GM23338 (cell line): ENCODE measurements at places on chromosomes 13 and 19. TPM values are rescaled to one million over a fixed set of nuclear protein-coding genes. Genes with fewer than 3 reads are reported as not detected.

The WDR88 gene
- not detected in 2 replicates for total RNA-seq

The CTXN1 gene
- 52.4 and 53.1 TPM in 2 replicates for total RNA-seq

The HSH2D gene
- 0.97 and 1.4 TPM in 2 replicates for total RNA-seq

The SHISA2 gene
- total RNA-seq, result 33.4 and 37.4 TPM in 2 replicates

The KLK11 gene
- total RNA-seq, result not detected in 2 replicates

The PABPC3 gene
- 0.58 and 1.2 TPM in 2 replicates for total RNA-seq

The LGALS4 gene
- 0.87 TPM in 1 of 2 replicates, not detected in the other for total RNA-seq

The STXBP2 gene
- 37.6 and 55.8 TPM in 2 replicates for total RNA-seq

The CEACAM4 gene
- not detected in 2 replicates for total RNA-seq

The TSEN34 gene
- 51.2 and 53.4 TPM in 2 replicates for total RNA-seq

DNA sequence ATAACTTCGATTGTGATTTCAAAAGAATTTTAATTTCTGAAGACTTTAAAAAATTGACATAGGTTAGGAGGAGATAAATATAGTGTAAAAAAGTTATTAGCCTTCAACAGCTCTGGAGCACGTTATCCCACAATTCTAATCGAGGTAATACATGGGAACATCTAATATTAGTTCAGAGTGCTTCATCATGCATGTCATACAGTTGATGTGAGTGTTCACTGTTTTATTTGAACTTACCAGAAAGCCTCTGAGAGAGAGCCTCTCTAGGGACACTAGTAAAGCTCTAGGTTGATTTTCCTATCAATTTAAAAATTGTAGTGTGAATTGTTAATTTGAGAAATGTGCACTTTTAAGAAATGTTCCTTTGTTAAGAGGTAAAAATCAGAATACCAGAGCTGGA is 140.4 kb downstream of the LMO7 start:
- H3K4me3 ChIP-seq, result no peak overlapping the region
- H3K4me1 ChIP-seq, result no peaks in the 10 kb centered on the region
- H3K27ac ChIP-seq, result no peak overlapping the region
- no peaks in the 10 kb centered on the region for H3K27me3 ChIP-seq

- peak overlapping the region; percentile 100 for H3K27ac ChIP-seq
- no peaks in the 10 kb centered on the region for H3K27me3 ChIP-seq
- DNase-seq, result no peak
- H3K36me3 ChIP-seq, result no peaks in the 10 kb centered on the region
- peak overlapping the region; percentile 85 for H3K4me3 ChIP-seq
- peaks cover 11% of the 10 kb centered on the region; the same call in 1 of the 2 replicates for H3K4me1 ChIP-seq
Measured at GRCh38 chr19:49453757-49454240, 774 bp downstream of the ALDH16A1 start.

- no peaks in the 10 kb centered on the region for H3K36me3 ChIP-seq
- H3K27ac ChIP-seq, result no peak overlapping the region
- H3K4me1 ChIP-seq, result peaks cover 5% of the 10 kb centered on the region; the same call in 1 of the 2 replicates
- peak overlapping the region; percentile 50 for H3K4me3 ChIP-seq
Measured at GRCh38 chr19:590396-590745, 690 bp downstream of the HCN2 start.

DNA sequence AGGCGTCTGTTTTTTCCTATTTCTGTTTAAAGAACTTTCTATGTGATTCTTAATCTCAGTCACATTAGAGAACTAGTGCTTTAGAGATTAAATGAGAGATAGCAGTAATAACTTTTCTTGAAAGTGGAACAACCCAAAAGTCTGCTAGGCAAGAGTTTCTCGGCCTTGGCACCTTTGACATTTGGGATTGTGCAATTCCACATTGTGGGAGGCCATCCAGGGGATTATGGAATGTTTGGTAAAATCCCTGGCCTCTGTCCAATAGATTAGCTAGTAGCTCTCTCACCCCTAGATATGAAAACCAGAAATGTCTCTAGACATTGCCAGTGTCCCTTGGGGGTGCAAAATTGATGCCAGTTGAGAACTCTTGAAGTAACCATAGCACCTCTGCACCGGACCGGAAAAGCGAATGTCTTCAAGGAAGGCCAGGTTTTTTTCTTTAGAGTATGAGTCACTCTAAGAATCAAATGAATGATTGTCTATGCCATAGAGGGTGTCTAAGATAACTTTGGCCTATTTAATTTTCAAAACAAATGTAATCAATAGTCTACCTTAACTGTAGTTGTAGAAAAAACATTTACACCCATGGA is 45.0 kb upstream of the IL17D start:
- no peak overlapping the region for H3K4me3 ChIP-seq
- no peak overlapping the region for H3K27ac ChIP-seq
- H3K4me1 ChIP-seq, result no peaks in the 10 kb centered on the region
- H3K27me3 ChIP-seq, result no peaks in the 10 kb centered on the region
- DNase-seq, result no peak

DNA sequence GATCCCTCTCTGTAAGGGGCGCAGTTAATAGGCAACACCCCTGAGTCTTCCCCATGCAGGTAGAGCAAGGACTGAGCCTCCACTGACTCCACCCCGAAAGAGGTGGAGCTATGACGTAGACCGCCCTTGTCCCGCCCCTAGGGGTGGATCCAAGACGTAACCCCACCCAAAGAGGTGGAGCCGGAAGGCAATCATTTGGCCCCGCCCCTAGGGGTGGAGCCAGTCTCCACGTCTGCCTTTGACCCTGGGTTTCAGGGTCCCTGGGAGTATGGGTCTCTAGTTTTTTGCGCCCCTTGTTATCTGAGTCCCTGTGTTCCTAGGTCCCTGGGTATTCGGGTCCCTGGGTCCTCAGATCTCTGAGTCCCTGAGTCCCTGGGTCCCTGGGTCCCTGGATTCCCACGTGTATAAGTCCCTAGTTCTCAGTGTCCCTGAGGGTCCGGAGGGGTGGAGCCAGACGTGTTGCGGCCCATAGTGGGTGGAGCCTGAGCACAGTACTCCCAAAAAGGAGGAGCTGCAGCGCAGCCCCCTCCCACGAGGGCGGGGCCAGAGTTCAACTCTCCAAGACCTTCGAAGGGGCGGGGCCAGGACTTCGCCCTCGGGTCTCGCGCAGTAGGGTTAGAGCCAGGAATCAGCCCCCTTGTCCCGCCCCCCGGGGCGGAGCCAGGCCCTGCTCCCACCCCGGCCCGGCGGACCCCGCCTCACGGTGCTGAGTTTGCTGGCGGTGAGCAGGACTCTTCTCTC is 5.3 kb downstream of the DENND1C start:
- peaks cover 1% of the 10 kb centered on the region for H3K4me1 ChIP-seq
- peaks cover 14% of the 10 kb centered on the region for H3K27me3 ChIP-seq
- H3K4me3 ChIP-seq, result peak overlapping the region; percentile 56

- DNase-seq, result no peak
- H3K36me3 ChIP-seq, result no peaks in the 10 kb centered on the region
- no peak overlapping the region for H3K27ac ChIP-seq
- H3K4me1 ChIP-seq, result peaks cover 43% of the 10 kb centered on the region
- peak overlapping the region; percentile 55; the same call in 1 of the 2 replicates for H3K4me3 ChIP-seq
Measured at GRCh38 chr13:78610381-78610883, 7.1 kb upstream of the POU4F1 start.

- H3K27me3 ChIP-seq, result no peaks in the 10 kb centered on the region
- H3K4me3 ChIP-seq, result no peak overlapping the region
- H3K27ac ChIP-seq, result peak overlapping the region; percentile 83
- DNase-seq, result no peak
Measured at GRCh38 chr19:8481201-8481600, 21.2 kb downstream of the PRAM1 start.

DNA sequence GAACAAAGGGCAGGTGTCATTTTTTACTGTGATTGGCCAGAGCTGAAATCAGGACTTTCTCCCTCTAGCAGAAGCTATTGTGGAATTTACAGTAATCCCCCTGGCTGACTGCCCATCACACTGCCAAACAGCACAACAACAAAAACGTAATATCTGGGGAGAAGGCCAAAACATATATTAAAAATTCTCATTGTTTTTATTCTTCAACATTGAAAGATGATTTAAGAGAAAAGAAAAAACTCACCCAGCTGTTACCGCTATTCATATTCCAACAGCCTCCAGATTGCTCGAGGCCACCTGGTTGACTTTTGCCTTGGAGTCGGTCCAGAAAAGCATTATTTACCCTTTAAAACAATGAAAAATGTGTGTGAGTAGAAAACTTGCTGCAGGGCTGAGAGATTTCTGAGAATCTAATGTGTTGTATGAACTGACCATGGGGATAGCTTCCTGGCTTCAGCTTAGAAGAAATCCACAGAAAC is 97.2 kb downstream of the EPSTI1 start:
- H3K27ac ChIP-seq, result no peak overlapping the region
- DNase-seq, result no peak
- H3K4me3 ChIP-seq, result no peak overlapping the region
- H3K36me3 ChIP-seq, result no peaks in the 10 kb centered on the region
- no peaks in the 10 kb centered on the region for H3K27me3 ChIP-seq

DNA sequence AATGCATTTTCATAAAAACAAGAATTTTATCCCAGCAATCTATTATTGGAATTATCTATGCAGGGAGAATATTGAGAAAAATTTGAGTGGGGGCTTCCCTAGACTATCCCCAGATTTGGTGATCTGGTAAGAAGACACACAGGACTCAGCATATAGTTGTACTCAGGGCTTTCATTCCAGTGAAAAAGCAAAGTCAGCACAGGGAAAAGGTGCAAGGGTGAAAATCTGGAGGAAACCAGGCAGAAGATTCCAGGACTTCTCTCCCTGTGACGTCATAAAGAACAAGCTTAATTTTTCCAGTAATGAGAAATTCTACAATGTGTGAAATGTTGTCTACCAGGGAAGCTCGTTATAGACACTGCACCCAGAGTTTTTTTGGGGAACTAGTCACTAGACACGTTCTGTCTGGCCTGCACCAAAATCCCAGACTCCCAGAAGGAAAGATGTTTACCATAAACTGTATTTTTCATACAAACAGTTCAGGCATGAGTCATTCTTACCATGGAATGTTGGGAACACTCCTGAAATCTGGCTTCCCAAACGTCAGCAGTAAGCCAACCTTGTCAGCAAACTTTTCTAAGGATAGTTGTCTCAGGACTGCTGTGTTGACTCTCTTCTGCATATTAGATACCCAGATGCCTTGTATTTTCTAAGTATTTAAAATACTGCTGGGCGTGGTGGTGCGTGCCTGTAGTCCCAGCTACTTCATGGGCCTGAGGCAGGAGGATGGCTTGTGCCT is 107.4 kb downstream of the DNAJC3 start:
- H3K4me3 ChIP-seq, result no peak overlapping the region
- no peak overlapping the region for H3K27ac ChIP-seq
- H3K36me3 ChIP-seq, result peaks cover 7% of the 10 kb centered on the region; the same call in 1 of the 2 replicates
- no peaks in the 10 kb centered on the region for H3K4me1 ChIP-seq
- no peak for DNase-seq
- no peaks in the 10 kb centered on the region for H3K27me3 ChIP-seq

GRCh38 chr13:80033286-80033685 is 307.6 kb downstream of the SPRY2 start:
- no peaks in the 10 kb centered on the region for H3K36me3 ChIP-seq
- no peaks in the 10 kb centered on the region for H3K27me3 ChIP-seq
- no peak overlapping the region for H3K4me3 ChIP-seq
- no peak for DNase-seq
- no peaks in the 10 kb centered on the region for H3K4me1 ChIP-seq
- no peak overlapping the region for H3K27ac ChIP-seq

DNA sequence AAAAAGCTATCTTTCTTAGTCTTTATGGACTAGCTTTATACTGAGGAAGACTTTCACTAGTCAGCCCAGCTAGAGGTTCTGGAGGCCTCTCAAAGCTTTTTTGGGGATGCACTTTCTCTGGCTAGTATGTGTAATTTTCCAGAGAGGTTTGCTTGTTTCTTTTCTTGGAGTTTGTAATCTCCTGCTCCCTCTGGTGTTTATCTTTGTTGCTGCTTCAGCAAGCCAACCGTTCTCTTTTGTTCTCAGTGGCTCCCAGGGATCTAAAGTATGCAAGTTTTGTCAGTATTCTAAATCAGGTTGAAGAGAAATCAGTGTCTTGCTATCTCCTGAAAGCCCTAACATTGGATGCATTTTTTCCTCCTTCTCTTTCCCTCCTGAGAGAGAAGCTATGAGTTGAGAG is 121.1 kb upstream of the MYO16 start:
- DNase-seq, result peak; percentile 79
- no peak overlapping the region for H3K4me3 ChIP-seq
- H3K36me3 ChIP-seq, result no peaks in the 10 kb centered on the region
- no peaks in the 10 kb centered on the region for H3K4me1 ChIP-seq
- no peak overlapping the region for H3K27ac ChIP-seq
- H3K27me3 ChIP-seq, result no peaks in the 10 kb centered on the region

DNA sequence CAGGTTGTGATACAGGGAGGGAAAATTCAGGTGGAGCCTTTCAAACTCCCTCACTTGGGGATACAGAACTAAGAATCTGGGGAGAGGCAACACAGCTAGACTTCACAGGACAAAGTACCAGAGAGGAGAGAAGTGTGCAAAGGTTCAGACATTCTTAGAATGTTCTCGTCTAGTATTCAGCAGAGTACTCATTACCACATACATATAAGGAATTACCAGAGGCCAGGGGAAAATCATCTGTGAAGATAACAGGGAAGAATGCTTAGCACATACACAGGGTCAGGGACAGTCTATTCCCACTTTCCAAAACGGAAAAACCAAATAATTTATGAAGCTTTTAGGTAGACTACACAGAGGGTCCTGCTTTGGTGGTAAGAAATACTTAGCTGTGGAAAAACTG is 58.1 kb downstream of the TRPC4 start:
- no peak overlapping the region for H3K4me3 ChIP-seq
- no peak for DNase-seq
- H3K27ac ChIP-seq, result no peak overlapping the region
- H3K4me1 ChIP-seq, result no peaks in the 10 kb centered on the region
- no peaks in the 10 kb centered on the region for H3K27me3 ChIP-seq

GRCh38 chr19:11499890-11500420 is 5.7 kb downstream of the ZNF653 start:
- no peak overlapping the region for H3K4me3 ChIP-seq
- no peaks in the 10 kb centered on the region for H3K27me3 ChIP-seq
- no peak for DNase-seq

DNA sequence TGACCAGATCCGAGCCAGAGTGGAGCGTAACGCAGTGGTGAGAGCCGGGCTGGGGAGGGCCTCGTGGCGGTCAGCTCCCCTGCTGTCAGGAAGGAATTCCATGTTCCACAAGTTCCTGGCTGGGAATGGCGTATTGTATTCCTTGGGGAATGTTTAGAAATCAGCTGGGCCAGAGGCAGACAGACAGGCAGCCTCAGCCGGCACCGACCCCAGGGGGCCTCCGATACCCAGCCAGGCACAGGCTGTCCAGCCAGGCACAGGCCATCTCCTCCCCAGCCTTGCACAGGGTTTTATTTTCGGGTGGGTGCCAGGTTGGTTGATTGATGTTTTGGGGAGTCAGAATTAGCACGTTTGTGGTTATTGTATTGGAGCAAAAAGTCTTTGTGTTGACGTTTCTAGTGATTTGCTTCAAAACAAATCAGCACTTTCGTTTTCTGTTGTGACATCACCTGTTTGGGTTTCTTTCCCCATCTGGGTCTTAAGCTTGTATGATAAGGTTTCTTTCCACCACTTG is 126.6 kb upstream of the MCF2L start:
- peak; percentile 32 for DNase-seq
- no peak overlapping the region for H3K4me3 ChIP-seq
- H3K36me3 ChIP-seq, result no peaks in the 10 kb centered on the region; the same call in 1 of the 2 replicates
- 0 out of 2 replicates have a peak overlapping the region, but pooled peaks have one; percentile 4 for H3K27ac ChIP-seq
- no peaks in the 10 kb centered on the region for H3K4me1 ChIP-seq
